Dermis blood vessel endothelial cell (primary cell): ENCODE measurements at places on chromosomes 12 and 14. TPM values are rescaled to one million over a fixed set of nuclear protein-coding genes. Genes with fewer than 3 reads are reported as not detected.

Gene ACVR1B
- 9.9 and 17.4 TPM in 2 replicates for total RNA-seq

Gene IQSEC3
- total RNA-seq = under 0.01 and 0.05 TPM in 2 replicates

Gene GDF3
- 2.2 and 2.9 TPM in 2 replicates for total RNA-seq

Gene ART4
- 53.1 and 55.7 TPM in 2 replicates for total RNA-seq

Gene HOXC6
- total RNA-seq = under 0.01 and 0.05 TPM in 2 replicates

Gene SAMD4A
- total RNA-seq = 44.2 and 57.2 TPM in 2 replicates

Gene INSM2
- total RNA-seq = not detected in 2 replicates

Gene IFNG-AS1
- total RNA-seq = not detected in 2 replicates

Gene PIWIL1
- not detected in 2 replicates for total RNA-seq

Gene GABARAPL1
- total RNA-seq = 76.9 and 88.2 TPM in 2 replicates

Gene EFS
- total RNA-seq = 0.17 TPM in 1 of 2 replicates, not detected in the other

Gene AHNAK2
- 24.5 and 40.5 TPM in 2 replicates for total RNA-seq

Gene MYF5
- total RNA-seq = not detected in 2 replicates

Gene ADIPOR2
- total RNA-seq = 59.9 and 68.6 TPM in 2 replicates

Gene MORN3
- total RNA-seq = 0.28 TPM in 1 of 2 replicates, not detected in the other

Gene MAP3K9
- total RNA-seq = 0.14 and 0.68 TPM in 2 replicates

Gene CACNA1C
- total RNA-seq = 0.14 and 1.5 TPM in 2 replicates

Gene GPR135
- 0.47 and 0.68 TPM in 2 replicates for total RNA-seq

Gene KRT77
- total RNA-seq = not detected in 2 replicates

Gene KCNJ8
- 0.14 and 0.17 TPM in 2 replicates for total RNA-seq

Gene A2M
- total RNA-seq = 14.0 and 180 TPM in 2 replicates

Gene TRIM9
- not detected in 2 replicates for total RNA-seq

Gene SYCP3
- total RNA-seq = 0.05 TPM in 1 of 2 replicates, not detected in the other

Gene OR11H7
- not detected in 2 replicates for total RNA-seq
